ENCODE measurements at places on chromosomes 6 and 20. TPM values are rescaled to one million over a fixed set of nuclear protein-coding genes. Genes with fewer than 3 reads are reported as not detected.
A peak's percentile ranks its signal among the peaks of the same experiment; 100 is the strongest.

The C20orf144 gene
- 0.29 TPM for total RNA-seq

The TCP11 gene
- not detected for total RNA-seq

The FAM162B gene
- total RNA-seq, result 1.8 TPM

The ATP6V1G2 gene
- 1.6 TPM for total RNA-seq

The KPNA5 gene
- 12.6 TPM for total RNA-seq

The RAET1G gene
- 2.1 TPM for total RNA-seq

The ADIG gene
- not detected for total RNA-seq

The ZNF343 gene
- 16.6 TPM for total RNA-seq

The CALHM4 gene
- total RNA-seq, result not detected

GRCh38 chr6:163095401-163095800 lies 319.1 kb upstream of the QKI start:
- DNase-seq, result no peak

DNA sequence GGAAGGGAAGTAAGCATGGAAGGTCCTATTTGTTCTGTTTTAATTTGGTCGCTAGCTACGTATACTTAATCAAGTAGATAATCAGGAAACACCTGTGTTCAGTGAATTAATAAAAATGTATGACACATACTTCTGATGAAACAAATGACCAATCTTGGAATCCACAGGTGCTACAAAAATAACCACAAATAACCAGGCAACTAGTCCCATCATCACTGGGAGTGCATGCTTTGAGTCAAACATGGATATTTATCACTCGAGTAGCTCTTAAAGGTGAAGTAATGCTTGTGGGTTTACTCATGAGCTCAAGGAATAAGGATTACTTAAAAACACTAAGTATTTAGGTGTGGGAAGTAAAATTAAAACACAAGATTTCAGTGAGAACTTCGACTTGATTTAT lies 285.6 kb upstream of the ID4 start:
- no peak for DNase-seq

DNA sequence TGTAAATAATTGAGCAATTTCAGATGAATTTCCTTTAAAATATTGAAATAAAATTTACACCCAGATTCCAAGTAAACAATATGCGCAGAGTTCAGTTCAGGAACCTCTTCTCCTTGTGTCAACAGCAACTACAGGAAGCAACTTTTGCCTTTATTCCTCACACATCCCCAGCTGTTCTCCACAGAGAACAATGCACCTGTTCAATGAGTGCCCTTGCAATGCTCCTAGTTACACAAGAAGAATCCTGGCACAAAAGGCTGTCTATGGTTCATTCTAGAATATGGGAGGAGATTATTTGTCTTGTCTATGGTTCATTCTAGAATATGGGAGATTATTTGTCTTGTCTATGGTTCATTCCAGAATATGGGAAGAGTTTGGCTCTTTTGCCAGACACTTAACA lies 454.9 kb downstream of the BTBD3 start:
- DNase-seq, result no peak

DNA sequence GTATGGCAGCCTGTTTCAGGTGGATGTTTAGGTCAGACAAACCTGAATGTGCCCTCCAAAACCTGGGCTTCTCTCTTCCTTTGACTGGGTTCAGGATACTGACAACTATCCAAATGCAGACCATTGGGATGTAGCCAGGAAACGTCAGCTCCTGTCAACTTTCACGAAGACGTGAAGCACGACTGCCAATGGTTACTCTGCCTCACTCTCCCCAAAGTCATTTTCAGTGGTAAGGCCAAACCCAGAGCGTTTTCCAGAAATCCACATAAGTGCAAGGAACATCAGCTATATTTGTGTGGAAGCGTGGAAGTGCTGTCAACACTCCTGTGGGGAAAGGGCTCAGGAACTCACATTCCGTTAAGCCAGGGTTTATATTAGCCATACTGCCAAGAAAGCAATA lies 20.1 kb upstream of the RCAN2 start:
- DNase-seq, result no peak

DNA sequence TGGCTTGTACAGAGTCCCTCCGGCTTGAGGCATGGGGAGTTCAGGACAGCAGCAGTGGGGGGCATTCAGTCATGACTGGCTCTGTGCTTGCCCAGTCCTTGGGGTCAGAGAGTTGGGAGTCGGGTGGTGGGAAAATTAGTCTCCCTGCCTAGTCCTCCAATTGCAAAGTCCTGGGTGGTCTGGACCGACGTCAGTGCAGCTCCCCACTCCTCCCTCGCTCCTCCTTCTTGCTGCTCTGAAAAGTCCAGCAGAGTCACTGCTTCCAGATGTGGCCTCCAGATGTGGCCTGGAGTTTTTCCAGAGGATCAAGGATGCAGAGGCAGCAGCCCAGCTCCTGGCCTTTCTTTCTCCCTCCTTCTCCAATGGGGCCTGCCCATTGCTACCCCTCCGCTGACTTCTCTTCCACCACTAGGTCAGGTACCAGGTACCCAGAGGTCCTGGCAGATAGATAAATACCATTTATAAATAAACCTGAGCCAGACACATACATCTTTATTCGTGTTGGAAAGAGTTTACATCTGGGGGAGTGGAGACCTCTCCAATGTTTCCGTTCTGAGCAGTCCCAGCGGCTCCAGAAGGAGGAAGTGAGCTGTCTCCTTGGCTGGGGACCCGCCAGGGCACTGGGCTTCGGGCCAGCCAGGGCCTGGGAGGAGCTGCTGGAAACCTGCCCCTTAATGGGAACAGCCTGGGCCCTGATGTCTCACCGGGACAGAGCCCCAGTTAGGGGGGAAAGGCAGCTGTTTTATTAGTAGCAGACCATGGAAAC lies 49.0 kb upstream of the RNF24 start:
- DNase-seq, result no peak

- DNase-seq, result peak; percentile 20
These were observed 86.1 kb upstream of the SIRPA start for GRCh38 chr20:1809131-1809572.

- no peak for DNase-seq
These were observed 204.3 kb downstream of the EPM2A start for GRCh38 chr6:145531032-145531431.

- no peak for DNase-seq
These were observed 44.4 kb downstream of the MDN1 start for GRCh38 chr6:89775150-89775549.

DNA sequence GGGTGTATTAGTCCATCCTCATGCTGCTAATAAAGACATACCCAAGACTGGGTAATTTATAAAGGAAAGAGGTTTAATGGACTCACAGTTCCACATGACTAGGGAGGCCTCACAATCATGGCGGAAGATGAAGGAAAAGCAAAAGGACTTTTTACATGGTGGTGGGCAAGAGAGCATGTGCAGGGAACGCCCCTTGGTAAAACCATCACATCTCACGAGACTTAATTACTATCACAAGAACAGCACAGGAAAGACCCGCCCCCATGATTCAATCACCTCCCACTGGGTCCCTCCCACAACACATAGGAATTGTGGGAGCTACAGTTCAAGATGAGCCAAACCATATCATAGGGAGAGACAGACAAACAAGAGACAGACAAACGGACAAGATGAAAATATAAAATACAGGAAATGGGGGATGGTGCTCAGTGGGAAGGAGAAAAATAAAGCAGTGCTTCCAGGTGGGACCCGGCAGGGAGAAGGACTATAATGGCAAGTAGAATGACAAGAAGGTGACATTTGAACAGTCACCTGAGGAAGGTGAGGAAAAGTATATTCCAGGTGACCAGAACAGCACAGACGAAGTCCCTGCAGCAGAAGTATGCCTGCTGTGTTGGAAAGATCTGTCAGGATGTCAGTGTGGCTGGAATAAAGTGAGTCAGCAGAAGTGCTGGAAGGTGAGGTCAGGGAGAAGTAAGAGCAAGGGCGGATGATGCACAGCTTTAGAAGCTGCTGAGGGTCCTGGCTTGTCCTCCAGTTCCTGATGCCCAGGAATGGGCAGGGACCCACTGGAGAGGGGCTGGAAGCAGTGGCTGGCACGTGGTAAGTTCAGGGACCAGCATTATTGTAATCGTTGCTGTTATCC lies 61.1 kb downstream of the SLC2A10 start:
- no peak for DNase-seq

- DNase-seq, result no peak
These were observed 36.1 kb upstream of the PAQR8 start for GRCh38 chr6:52325695-52326471.

- no peak for DNase-seq
These were observed 51.9 kb downstream of the NFATC2 start for GRCh38 chr20:51490635-51491034.

DNA sequence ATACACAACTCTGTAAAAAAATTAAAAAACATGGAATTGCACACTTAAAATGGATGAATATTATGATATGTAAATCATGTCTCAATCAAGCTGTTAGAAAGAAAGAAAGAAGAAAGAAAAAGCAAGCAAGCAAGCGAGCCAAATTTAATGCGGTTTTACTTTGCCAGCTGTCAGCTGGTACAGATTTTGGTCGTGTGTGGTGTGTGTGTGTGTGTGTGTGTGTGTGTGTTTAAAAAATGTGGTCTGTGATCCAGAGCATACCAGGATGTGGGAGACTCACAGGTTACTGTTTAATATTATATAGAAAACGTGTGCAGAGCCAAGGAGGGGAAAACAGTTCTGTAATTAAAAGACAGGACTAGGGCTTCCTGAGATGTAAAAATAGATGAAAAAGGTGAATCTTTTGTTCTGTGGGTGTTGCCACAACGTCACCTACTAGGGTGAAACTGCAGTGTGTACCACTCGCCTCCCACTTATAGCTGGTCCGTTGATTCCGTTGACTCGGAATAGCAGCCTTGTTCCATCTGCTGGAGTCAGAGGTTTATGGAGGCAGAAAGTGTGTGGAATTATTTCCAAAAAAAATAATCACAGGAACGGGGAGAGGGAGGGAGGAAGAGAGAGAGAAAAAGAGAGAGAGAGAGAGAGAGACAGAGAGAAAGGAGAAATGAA lies 197.7 kb downstream of the BCAS1 start:
- DNase-seq, result no peak

- DNase-seq, result no peak
These were observed 51.0 kb downstream of the STK4 start for GRCh38 chr20:45017281-45017680.

DNA sequence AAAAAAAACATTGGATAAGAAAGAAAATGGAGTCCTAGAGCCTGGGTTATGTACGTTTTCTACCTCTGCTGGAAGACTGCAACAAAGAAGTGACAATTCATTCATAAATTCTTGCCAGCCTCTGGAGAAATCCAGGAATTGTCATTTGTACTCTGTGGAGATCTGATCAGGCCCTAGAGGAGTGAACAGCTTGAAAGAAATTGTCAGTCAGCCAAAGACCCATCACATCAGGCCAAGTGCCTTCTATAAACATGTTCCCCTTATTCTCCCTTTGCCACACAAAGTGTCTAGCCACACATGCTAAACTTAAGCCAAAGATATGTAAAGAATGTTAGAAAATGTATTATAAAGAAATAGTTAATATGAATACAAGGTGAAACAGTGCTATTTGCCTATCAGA lies 152.4 kb downstream of the ADAT2 start:
- no peak for DNase-seq

GRCh38 chr6:138719011-138719635 lies 54.4 kb upstream of the CCDC28A start:
- DNase-seq, result no peak

DNA sequence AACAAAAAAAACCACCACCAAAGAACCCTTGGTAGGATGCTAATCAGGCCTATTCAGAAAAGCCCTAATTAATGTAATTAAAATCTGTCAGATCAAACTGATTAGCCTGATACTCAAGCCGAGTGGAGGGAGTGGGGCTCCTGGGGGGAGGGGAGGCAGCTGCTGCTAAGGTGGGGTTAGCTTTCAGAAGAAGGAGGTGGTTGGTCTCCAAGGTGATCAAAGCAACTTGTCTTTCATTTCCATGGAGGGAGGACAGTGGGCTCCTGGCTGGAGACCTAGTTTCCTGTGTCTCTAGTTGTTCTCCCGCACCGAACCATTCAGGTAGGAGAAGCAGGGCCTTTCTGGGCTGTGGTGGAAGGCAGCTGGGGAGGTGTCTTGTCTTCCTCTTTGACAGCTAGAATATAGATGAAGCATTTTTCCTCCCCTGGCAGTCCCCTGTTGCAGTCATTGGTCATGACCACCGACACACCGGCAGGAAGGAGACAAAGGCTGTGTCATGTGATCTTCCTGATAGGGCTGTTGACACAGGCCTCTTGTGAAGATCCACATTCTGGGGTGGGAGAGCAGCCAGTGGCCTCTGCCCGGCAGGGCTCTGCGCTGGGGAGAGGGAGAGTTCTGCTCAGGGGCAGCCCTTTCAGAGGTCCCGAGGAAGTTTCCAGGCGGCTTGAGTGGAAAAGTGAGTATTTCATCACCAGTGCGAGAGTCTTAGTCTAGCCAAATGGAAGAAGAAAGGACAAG lies 39.9 kb upstream of the PRDM1 start:
- no peak for DNase-seq

DNA sequence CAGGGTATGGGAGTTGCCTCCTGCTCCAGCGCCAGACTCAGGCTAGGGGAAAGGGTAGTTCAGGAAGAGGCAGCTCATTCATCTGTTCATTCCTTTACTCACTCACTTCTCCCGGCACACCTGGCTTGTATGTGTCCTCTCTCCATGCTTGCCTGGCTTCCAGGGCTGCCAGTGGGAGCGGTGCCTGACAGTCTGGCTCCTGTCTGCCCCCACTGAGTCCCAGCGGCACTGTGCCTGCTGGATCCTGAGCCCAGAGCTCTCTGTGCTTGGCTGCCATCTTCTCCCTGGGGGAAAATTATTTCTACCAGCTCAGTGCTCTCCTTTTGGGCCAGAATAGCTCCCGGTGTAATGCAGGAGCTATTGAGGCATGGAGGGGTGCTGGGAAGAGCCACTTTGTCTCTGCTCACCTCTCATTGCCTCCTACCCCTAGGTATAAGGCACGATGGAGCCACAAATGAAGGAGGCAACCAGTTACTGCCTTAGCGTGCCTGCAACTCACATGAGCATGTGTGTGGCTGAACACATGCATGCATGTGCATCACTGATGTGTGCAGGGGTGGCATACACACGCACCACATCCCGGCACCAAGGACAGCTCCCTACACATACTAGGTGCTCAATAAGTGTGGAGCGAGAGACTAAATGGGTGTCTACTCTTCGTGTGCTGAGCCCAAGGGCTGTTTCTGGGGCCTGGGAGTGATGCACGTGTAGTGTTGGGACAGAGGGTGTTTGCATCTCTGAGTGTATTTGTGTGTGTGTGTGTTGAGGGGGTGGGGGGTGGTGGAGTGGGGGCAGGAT lies 46.6 kb downstream of the CDH22 start:
- DNase-seq, result no peak

DNA sequence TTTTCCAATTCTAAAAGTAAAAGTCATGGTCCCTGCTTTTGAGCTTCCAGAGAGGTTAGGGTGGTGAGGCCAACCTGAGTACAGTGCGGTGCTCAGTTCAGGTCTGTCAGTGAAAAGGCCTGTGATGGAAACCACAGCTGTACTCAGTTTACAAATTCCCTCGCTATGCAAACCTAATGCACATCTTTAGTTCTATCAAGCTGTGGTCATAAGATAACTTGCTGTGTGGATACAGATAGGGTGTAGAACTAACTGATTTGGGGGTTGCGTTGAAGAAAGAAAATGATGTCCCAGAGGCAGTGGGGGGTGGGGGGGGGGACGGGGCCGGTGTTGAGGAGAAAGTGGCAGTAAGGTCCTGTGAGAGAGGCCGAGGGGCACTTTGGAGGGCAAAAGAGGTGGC lies 22.8 kb upstream of the MBOAT1 start:
- DNase-seq, result no peak

- DNase-seq, result no peak
These were observed 42.2 kb downstream of the NFATC2 start for GRCh38 chr20:51500311-51500710.
